T-helper 1 cell (primary cell): ENCODE measurements at places on chromosomes 2 and 18.

DNA sequence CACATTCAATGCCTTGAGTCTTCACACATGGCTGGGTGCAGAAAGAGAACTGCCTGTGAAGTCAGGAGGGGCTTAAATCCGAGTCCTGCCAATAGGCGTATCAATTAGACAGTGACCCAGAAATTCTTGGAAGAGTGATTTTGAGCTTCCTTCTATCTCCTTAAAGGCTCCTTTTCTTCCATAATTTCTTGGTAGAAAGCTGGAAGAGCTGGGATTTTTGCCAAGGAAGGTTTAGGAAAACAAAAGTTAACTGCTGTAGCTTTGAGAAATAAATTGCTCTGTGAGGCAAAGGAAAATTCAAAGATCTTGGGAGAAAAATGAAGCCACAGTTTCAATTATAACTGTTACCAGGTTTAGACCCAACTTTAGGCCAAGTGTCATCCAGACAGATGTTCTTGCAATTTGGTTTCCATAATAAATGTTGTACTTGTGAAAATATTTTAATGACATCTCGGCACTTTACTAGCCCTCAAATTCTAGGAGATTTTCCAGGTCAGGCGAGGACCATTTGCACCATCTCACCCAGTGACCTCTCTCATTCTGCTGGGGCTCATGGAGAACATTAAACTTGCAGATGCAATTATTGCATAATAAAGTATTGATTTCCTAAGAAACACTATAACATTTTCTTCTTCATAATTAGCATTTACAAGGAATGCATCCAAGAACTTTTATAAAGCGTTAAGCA lies 329.7 kb upstream of the MEIS1 start:
- DNase-seq: no peak

GRCh38 chr2:230140667-230141066 lies 71.9 kb upstream of the SLC16A14 start:
- no peak for DNase-seq

DNA sequence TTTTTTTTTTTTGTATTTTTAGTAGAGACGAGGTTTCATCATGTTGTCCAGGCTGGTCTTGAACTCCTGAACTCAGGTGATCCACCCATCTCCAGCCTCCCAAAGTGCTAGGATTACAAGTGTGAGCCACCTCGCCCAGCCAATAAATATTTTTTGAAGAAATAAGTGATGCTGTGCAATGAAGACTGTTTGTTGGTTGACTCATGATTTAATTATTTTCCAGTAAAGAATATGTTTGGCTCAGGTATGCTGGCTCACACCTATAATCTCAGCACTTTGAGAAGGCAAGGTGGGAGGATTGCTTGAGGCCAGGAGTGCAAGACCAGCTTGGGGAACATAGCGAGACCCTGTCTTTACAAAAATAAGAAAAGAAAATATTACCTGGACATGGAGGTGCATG lies 41.8 kb upstream of the LPIN2 start:
- DNase-seq: no peak

GRCh38 chr18:78242254-78242643 lies 737.4 kb upstream of the SALL3 start:
- DNase-seq: no peak

DNA sequence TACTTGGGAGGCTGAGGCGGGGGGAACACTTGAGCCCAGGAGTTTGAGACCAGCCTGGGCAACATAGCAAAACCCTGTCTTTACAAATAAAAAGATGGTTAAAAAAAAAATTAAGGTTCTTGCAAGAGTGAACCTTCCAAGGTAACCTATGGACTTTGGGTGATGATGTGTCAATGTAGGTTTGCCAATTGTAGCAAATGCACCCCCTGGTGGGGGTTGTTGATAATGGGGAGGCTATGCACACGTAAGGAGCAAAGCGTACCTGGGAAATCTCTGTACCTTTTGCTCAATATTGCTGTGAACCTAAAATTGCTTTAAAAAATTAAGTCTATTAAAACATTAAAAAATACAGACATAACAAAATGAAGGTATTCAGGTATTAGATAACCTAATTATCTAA lies 70.4 kb downstream of the CWC22 start:
- DNase-seq: no peak

GRCh38 chr2:179059026-179059700 lies 9.2 kb upstream of the CCDC141 start:
- DNase-seq: no peak

GRCh38 chr2:31213601-31214443 lies 3.5 kb downstream of the CAPN14 start:
- no peak for DNase-seq

DNA sequence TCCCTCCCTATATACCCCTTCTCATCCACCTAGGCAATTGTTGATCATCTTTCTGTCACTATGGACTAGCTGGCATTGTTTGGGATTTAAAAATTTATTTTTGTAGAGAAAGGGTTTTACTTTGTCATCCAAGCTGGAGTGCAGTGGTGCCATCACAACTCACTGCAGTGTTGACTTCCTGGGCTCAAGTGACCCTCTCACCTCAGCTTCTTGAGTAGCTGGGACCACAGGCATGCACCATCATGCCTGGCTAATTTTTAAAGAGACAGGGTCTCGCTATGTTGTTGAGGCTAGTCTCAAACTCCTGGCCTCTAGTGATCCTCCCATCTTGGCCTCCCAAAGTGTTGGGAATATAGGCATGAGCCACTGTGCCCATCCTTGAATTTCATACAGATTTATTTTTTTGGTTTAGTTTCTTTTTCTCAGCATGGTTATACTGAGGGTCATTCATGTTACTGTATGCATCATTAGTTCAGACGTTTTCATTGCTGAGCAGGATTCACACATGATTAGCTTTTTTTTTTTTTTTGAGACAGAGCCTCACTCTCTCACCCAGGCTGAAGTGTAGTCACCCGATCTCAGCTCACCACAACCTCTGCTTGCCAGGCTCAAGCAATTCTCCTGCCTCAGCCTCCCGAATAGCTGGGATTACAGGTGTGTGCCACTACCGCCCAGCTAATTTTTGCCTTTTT lies 8.6 kb upstream of the PCARE start:
- no peak for DNase-seq

GRCh38 chr2:86221066-86221684 lies 21.9 kb downstream of the MRPL35 start:
- peak; percentile 13 for DNase-seq

GRCh38 chr2:112272669-112273068 lies 2.7 kb upstream of the ZC3H6 start:
- DNase-seq: no peak
